ENCODE measurements at places on chromosomes 11 and 22.

- no peak for DNase-seq
Observed at GRCh38 chr11:132062541-132062940, 692.1 kb downstream of the NTM start.

GRCh38 chr22:36327922-36328551, 59.7 kb downstream of the MYH9 start:
- DNase-seq, result no peak

- no peak for DNase-seq
Observed at GRCh38 chr11:23236826-23237555, 376.7 kb upstream of the CCDC179 start.

- no peak for DNase-seq
Observed at GRCh38 chr11:17613428-17613962, 66.4 kb downstream of the OTOG start.

DNA sequence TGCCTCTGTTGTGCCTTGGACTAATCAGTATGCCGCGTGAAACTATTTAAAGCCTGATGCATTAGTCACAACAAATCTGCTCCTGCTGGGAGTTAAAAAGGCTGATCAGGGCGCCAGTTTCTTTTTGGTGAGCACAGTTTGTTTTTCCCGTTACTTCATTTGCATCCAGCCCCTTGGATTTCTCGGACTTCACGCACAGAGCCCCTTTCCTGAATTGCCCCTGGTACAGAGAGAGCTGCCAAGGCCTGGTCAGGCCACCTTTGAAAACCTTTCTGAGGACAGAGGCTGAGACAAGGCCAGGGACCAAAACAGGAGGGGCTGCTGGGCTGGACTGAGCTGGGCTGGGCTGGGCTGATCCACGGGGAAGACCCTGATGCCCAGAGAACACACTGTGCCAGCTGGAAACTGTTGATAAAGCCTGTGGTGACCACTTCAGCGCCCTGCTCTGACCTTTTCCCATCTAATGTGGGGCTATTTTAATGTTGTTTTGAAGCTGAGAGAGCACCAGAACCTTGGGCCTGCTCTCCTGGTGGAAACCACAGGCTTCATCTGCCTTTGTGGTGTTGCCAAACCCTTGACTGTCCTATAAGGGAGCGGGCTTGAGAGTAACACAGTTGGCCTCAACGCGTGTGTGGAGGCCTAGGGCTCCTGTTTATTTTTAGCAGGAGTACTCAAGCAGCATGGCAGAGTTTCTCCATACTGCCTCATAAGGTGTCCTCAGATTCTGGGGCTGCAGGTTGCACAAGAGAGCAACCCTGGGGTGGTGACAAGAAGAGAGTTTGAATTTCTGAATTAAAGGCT, 44.2 kb downstream of the NAV2 start:
- no peak for DNase-seq

DNA sequence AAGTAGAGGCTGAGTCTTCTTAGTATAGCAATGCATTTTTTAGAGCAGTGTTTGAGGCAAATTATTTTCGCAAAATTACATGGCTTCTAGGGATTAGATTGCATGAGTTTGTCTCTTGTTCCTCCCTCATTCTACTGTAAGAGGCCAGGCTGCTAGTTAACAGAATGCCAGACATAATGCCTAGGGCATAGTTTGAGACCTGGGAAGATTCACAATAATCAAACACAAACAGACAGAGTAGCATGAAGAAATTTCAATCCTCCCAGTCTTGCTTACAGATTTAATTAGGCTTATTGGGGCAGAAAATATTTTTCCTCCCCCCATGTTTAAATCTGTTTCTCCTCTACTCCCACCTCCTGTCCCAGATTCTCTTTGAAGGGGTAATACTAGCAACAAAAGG, 48.3 kb downstream of the ARHGEF12 start:
- no peak for DNase-seq

GRCh38 chr22:39284142-39284980, 35.1 kb downstream of the RPL3 start:
- no peak for DNase-seq

DNA sequence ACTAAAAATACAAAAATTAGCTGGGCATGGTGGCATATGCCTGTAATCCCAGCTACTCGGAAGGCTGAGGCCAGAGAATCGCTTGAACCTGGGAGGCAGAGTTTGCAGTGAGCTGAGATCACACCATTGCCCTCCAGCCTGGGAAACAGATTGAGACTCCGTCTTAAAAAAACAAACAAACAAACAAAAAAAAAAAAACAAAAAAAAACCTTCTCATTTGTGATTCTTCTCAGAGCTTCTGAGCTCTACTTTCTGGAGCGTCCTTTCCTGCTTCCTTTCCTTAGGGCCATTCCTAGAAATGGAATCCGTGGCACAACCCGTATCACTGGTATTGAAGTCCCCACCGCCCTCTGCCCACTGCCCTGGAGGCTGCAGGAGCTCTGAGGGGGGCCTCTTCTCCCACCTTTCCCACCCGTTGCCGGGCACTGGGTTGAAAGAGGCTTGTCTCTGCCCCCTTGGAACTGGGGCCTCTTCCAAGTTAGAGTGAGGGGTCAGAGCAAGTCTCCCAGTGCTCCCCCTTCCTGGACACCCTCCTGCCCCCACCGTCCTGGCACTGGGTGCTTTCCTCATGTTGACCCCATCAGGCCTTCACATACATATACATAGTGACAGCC, 2.0 kb upstream of the SHISA8 start:
- DNase-seq, result no peak

DNA sequence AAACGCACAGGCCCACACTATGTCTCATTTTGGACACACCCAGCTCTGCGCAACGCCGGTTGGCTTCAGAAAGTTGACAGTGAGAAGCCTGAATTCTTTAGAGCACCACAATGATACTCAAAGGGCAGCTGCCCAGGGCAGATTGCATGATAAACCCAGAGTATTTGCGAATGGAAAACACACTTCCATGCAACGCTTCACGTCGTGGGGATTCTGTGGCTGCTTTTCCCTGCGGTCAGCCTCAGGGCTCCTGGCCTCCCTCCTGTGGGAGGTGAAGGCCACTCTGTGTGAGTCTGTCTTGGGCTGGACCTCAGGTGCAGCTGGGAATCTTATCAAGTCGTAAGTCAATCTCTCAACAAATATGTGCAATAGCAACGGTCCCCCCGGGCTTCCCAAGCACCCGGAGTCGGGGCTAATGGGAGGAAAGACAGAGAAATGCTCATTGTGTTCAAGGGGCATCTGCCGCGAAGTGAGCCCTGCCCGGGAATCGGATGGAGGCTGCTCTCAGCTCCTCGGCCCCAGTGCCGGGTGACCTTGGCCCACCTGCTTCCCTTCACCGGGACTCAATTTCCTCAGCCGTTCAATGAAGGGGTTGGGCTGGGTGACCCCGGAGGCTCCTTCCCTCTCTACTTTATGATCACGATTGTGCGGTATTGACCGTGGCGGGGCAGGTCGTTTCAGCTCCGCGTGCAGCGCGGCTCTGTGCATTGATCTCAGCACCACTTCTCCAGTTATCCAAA, 623.6 kb downstream of the BRD1 start:
- DNase-seq, result no peak

DNA sequence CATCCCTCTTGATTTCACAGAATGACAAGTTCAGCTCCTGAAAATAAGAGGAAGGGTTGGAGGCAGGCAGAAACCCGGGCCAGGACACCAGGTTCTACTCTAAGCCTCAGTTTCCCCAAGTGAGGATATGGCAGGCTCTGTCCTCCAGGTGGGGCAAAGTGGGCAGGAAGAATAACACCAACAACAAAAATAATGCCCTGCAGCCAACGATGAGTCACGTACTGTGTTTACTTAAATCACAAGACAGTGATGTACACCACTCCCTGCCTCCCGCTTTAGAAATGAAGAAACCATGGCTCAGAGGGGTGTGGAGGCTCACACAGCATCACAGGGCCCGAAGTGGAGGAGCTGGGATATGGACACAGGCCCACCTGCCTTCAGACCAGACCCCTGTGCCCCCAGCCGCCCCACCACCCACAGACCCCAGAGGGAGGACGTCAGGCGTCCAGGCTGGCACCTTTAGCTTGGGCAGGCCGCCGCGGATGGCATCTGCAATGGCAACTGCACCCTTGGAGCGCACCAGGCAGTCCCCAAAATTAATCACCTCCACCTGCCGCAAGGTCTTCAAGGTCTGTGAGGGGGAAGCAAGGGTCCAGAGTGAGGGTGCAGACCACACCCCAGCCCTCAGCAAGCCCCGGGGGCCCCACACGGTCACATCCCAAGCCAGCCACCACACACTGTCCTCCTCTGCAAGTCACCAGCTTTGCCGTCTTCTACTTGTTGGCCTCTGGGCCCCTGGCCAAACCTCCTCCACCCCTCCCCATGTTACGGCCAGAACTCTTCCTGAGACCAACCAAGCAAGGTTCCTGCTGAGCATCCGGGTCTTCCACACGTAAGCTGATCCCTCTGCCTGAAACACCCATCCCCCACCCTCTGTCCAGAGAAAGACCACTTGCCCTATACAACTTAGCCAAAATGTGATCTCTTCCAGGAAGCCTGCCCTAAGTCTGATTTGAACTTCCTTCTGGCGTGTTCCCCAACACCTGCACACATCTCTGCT, 15.8 kb upstream of the CHADL start:
- no peak for DNase-seq

DNA sequence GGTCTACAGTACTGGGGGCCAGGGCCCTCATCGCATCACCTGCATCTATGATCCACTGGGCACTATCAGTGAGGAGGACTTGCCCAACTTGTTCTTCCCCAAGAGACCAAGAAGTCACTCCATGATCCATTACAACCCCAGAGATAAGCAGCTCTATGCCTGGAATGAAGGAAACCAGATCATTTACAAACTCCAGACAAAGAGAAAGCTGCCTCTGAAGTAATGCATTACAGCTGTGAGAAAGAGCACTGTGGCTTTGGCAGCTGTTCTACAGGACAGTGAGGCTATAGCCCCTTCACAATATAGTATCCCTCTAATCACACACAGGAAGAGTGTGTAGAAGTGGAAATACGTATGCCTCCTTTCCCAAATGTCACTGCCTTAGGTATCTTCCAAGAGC, 3.8 kb upstream of the PPFIBP2 start:
- no peak for DNase-seq

- no peak for DNase-seq
Observed at GRCh38 chr11:95104121-95104830, 14.6 kb downstream of the ENDOD1 start.

DNA sequence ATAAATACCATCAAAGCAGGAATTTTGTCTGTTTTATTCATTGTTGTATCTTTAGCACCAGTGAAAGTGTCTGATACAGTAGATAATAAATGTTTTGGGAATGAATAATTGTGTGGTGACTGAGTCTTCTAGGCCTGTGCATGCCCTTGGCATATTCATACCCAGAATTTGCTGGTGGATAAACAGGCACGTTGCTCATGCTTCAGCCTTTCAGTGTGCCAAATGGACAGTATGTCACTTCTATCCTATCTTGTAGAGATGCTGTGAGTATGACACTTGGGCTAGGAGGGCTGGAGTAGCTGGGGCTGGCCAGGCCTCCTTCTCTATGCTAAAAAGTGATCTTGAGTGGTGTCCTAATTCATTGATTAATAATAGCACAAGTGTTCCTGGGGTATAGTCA, 287.3 kb upstream of the DDI1 start:
- no peak for DNase-seq

DNA sequence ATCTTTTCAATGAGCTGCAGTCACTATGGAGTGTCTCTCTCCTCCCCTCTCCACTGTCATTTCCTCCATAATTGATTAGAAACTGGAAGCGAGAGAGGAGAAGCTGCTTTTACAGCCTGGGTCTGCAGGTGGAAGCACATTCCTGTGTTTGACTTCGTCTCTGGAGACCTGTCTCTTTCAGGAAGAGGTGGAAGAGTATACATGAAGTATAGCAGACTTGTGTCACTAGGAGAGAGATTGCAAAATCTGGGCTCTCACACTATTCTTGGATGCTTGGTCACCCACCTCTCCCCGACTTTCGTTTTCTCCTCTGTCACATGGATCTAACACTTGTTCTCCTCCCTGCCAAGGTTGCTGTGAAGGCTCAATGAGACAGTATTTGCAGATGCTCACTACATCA, 323.3 kb downstream of the NTM start:
- DNase-seq, result no peak

GRCh38 chr11:44316659-44317240, 6.8 kb upstream of the ALX4 start:
- no peak for DNase-seq

GRCh38 chr11:37946155-37946766, 1348.2 kb upstream of the RAG2 start:
- DNase-seq, result no peak

All from activated CD8-positive, alpha-beta memory T cell treated with anti-CD3 and anti-CD28 coated beads for 1 hour (primary cell).